Left lobe of liver (tissue), 2 donors: ENCODE measurements at places on chromosomes 1 and 21.

- no peak for DNase-seq
Measured at GRCh38 chr1:9183898-9184297, 50.7 kb upstream of the H6PD start.

DNA sequence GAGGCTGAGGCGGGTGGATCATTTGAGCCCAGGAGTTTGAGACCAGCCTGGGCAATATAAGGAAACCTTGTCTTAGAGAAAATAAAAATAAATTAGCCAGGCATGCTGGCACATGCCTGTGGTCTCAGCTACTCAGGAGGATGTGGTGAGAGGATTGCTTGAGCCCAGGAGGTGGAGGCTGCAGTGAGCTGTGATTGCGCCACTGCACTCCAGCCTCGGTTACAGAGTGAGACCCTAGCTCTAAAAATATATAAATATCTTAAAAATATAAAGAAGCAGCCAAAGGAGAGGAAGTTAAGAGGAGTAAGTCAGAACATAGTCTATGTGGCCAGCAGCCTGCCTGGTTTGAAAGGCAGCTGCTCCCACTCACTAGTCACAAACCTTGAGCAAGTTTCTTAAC lies 4.5 kb upstream of the IL10RB start:
- no peak for DNase-seq

- no peak for DNase-seq
Measured at GRCh38 chr1:228496494-228496893, 9.3 kb downstream of the RNF187 start.

- peak; percentile 83 for DNase-seq
Measured at GRCh38 chr1:23554481-23555269, 4.6 kb downstream of the ID3 start.

DNA sequence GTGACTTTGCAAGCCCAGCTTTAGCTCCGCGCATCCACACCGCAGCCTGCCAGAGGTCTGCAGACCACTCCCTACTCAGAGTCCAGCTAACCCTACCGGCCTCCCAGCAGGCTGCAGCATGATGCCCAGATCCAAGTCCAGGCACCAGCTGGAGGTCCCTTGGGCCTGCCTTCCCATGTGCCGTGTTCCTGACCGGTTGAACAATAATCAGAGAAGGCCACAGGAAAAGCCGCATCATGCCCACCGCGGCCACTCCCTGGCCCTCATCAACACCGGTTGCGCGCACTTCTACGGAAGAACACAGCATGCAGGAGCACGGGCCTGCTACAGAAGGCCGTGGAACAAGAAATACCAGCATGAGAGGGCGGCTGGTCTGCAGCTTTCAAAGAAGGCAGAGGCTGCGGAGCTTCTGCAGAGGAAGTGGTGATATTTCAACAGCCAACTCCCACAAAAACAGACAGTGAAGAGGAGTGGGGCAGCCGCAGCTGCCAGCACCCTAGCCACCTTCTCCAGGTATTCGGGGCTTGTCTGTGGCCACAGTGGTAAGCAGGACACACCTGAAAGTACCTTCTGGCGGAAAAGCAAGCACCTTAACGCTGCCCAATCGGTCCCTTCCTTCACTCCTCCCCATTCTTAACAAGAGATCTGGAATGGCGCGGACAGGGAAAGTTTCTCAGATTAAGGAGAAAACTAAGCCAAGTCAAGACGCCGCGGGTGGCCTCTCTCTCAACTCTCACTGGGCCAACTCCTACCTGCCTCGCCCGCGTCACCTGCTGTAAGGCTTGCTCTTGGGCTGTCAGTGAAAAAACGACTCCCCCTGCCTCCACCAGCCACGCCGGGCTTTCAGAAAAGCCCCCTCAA lies 1.5 kb downstream of the PGBD5 start:
- no peak for DNase-seq

DNA sequence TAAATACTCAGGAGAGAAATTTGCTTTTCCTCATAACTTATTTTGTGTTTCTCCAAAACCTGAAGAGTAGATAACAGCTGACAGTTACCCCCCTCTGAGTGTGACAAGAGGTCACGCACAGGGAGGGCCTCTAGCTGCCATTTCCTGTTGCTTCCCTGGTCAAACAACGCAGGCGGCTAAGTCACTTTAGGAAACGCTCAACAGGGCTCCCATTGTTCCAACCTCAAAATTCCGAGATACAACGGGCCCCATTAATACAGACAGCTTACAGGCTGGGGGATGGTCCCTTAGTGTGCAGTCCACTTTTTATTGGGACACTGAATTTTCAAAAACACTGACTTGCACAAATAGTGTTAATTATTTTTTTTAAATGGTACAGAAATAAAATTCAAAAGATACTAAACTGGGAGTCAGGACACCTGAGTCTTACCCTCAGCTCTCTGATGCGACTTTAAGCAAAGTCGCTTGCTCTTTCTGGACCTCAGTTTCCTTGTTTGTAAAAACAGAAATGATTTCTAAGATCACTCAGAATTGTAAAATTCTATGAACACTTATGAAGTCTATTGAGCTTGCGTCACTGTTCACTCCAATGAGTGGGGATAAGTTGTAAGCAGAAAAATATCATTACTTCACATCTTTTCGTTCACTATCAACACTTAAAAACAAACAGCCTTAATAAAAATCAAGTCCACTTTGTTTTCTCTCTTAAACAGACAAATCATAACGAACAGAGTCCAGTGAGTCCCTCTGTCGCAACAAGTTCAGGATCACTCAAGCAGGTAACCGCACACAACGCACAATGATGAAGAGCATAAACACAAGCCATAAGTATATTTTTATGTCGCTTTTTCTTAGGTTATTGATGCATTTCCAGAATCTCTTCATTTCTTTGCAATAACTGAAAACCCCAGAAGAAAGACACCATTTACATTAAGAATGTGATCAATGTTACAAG lies 13.5 kb downstream of the LZIC start:
- no peak for DNase-seq

DNA sequence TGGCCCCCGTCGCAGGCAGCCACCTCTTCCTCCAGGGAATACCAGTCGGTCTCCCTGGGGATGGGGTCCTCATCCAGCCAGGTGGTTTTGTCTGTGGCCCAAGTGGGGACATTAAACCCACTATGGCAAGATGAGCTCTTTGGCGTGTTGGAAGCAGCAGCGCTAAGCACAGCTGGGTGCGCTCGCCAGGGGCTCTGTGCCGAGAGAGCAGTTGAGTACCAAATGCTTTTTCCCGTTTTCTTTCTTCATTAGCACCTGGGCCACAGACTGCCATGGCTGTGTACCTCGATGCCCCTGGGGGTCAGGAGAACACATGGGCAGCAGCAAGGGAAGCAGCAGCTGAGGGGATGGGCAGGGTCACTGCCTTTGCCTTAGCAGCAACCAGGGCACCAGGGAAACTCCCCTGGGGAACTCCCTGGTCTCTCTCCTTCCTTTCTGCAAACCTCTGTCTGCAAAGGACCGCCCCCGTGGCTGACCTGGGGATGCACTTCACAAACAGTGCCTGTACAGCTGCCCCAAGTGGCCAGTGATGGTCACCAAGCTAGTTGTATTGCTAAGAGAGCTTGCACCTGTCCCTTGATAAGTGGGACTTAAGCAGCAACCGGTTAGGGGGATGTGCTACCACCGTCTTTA lies 31.1 kb downstream of the EDARADD start:
- DNase-seq = no peak

DNA sequence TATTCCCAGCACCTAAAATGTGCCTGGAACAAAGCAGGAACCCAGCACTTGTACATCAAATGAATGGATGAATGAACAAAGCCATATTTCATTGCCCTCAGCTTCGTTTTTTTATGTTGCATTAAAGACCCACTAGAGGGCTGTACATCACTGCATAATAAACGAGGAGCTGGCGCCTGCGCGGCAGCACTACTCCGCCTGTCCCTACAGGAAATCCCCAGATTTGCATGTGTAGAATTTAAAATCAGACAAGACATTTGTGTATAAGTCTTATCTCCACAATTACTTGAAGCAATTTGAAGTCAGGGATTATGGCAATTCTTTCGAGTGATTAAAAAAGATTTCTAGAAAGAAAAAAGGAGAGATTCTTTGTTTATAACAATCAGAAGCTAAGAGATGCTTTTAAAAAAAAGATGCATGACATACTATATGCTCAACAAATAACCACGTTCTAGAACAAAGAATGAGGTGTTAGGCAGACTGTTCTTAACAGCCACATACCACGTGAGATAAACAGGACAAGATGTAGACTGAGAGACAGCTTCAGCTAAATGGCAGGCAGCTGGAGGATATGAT lies 5.4 kb upstream of the NEK2 start:
- peak; percentile 63 for DNase-seq

DNA sequence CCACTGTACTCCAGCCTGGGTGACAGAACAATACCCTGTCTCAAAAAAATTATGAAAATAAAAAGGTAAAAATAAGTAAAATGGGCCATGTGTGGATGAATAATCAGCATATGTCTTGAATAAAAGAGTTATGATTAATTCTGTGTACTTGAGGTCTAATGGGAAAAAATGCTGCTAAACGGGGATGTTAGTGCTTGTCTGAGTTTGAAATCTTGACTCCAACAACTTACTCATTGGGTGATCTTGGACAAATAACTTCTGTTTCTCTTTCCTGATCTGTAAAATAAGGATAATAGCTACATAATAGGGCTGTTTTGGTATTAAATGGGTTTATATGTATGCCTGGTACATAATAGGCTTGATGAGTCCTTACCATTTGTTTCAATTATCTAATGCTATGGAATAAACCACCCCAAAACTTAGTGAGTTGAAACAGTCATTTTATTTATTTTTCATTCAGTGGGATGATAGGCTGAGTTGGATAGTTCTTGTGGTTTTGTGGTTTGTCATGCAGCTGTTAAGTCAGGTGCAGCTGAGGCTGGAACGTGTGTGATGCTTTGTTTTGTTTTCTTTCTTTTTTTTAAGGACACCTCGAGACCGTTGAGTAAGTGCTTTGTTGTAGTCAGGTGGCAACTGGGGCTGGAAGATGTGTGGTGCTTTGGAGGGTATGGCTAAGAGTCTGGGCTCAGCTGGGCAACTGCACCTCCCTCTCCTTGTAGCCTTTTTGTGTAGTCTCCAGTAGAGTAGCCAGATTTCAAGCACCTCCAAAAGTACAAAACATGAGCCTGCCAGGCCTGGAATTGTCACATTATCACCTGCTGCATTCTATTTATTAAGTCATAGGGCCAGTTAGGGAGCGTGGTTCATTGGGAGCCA lies 4.9 kb downstream of the MDM4 start:
- no peak for DNase-seq

DNA sequence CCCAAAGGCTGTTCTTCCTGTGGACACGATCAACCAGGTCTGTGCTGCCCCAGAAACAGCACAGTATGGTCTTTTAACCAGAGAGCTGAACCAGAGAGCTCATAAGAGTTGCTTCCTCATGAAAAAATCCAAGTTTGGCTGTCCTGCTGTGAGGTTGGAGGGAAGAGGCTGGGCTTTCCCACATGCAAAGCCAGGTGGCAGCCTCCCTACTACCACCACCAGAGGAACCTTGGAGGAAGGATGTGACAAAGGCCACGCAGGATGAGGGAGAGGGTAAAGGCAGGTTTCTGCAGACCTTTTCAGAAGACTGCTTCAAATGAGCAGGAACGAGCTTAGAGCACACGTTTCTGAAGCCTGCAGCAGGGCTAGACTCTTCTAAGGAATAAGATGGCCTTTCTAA lies 27.1 kb downstream of the FAM78B start:
- DNase-seq = no peak

- DNase-seq = no peak
Measured at GRCh38 chr1:232980355-232980978, 30.1 kb downstream of the NTPCR start.

- no peak for DNase-seq
Measured at GRCh38 chr1:56137090-56137489, 442.3 kb downstream of the PLPP3 start.

- DNase-seq = no peak
Measured at GRCh38 chr1:21229246-21230000, 52.7 kb upstream of the EIF4G3 start.

GRCh38 chr1:205348554-205349487 lies 7.9 kb downstream of the KLHDC8A start:
- DNase-seq = no peak

GRCh38 chr1:29424266-29424665 lies 187.9 kb downstream of the PTPRU start:
- peak; percentile 4 for DNase-seq

DNA sequence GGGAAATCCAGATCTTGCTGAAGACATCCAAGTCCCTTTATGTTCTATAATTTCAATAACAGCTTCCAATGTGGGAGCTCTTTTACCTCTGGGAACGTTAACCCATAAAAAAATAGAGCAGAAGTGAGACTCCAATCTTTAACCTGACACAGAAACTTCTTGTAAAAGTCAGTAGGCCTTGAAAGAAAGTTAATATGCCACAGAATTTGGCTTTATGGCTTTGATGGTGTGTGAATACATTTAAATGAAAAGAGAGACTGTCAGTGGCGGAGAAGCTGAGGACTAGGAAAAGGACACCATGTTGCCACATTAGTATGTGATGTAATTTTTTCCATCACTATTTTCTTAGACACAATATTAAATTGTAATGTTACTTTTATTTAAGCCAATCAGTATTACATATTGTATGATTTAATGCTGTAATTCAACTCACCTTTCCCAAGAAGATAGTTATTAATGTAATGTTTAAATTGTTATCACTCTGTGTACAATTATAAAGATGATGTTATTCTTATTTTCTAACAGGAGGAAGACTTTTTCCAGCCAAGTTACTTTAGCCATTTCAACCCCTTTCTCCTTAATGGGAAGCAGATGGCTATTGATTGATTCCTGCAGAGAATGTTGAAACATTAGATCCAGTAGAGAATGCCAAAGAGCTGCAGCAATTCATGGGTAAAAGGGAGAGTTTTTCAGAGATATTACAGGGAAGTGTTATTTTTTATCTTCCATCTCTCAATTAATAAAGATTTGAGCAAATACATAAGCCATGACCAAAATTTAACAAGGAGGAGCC lies 17.5 kb upstream of the CLDN8 start:
- no peak for DNase-seq
